ENCODE measurements at places on chromosomes 16 and 17. TPM values are rescaled to one million over a fixed set of nuclear protein-coding genes. Genes with fewer than 3 reads are reported as not detected.
A peak's percentile ranks its signal among the peaks of the same experiment; 100 is the strongest.

TAC4 gene
- total RNA-seq = not detected

- no peak for DNase-seq
Measured at GRCh38 chr17:48901241-48901640, 7.0 kb upstream of the UBE2Z start.

DNA sequence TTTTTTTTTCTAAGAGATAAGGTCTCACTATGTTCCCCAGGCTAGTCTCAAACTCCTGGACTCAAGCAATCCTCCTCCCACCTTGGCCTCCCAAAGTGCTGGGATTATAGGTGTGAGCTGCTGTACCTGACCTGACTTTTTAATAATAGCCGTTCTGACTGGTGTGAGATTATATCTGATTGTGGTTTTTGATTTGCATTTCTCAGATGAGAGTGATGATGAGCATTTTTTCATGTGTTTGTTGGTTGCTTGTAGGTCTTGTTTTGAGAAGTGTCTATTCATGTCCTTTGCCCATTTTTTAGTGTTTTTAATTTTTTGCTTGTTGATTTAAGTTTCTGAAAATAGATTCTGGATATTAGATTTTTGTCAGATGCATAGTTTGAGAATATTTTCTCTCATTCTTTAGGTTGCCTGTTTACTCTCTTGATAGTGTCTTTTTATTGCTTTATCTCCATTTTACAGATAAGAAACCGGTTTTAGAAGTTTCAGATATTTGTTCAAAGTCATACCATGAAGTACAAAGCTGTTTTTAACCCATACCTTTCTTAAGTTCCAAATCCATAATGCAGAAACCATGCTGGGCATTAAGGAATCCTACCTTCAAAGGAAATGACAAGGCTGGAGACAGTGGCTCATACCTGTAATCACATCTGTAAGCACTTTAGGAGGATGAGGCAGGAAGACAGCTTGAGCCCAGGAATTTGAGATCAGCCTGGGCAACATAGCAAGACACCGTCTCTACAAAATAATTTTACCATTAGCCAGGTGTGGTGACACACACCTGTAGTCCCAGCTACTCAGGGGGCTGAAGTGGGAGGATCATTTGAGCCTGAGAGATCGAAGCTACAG is 168.4 kb upstream of the TBX2 start:
- no peak for DNase-seq

DNA sequence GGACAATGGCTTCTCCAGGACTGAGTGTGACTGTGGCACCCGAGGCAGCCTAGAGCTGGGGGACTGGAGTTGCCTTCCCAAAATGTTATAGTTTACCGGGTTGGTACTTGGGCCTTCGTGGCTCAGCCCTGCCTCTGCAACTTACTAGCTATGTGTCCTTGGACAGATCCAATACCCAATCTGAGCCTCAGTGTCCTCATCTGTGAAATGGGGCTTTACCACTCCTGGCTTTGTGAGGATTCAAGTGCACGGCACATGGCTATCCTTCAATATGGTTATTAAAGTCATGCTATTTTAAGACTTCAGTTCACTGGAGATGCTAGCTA is 9.6 kb downstream of the IRX5 start:
- DNase-seq = no peak

DNA sequence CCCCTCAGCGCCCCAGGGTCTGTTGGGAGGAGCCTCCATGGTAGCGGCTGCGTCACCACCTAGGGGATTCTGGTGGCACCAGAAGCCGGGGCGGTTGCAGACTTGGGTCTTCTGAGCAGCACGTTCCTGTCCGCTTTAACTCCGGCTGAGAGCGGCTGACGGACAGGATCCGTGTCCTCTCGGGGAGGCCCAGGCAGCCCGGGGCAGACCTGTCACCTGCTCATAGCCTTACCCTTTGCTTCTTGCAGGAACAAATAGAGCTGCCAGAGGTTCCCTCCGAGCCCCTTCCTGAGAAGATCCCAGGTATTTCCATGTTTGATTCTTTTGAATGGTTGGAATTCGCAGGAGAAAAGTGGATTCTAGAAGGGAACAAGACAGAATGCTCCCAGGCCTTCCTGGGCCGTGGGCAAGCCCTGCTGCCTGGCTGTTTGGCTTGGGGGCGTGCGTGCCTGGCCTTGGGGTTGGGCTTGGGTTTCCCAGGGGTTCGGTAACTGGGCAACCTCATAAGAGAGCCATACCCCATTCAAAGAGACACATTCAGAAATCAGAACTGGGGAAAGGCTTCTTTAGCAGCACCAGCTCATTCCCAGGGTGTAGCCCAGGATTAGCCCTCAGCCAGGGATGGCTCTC is 6.6 kb downstream of the CHMP6 start:
- no peak for DNase-seq

GRCh38 chr17:80749611-80750010 is 205.0 kb downstream of the RPTOR start:
- no peak for DNase-seq

- DNase-seq = no peak
Measured at GRCh38 chr17:80269405-80269807, 8.8 kb downstream of the RNF213 start.

- DNase-seq = peak; percentile 39
Measured at GRCh38 chr16:58026705-58027160, 1.2 kb downstream of the MMP15 start.

- peak; percentile 33 for DNase-seq
Measured at GRCh38 chr16:24776501-24777220, 47.2 kb downstream of the TNRC6A start.

CD300LB gene
- total RNA-seq = not detected

- DNase-seq = no peak
Measured at GRCh38 chr16:79982361-79982760, 381.8 kb upstream of the MAF start.

SHCBP1 gene
- not detected for total RNA-seq

- DNase-seq = no peak
Measured at GRCh38 chr17:63517825-63518534, 5.2 kb upstream of the KCNH6 start.

GRCh38 chr16:26317885-26318284 is 626.1 kb downstream of the HS3ST4 start:
- no peak for DNase-seq

GP1BA gene
- not detected for total RNA-seq

DNA sequence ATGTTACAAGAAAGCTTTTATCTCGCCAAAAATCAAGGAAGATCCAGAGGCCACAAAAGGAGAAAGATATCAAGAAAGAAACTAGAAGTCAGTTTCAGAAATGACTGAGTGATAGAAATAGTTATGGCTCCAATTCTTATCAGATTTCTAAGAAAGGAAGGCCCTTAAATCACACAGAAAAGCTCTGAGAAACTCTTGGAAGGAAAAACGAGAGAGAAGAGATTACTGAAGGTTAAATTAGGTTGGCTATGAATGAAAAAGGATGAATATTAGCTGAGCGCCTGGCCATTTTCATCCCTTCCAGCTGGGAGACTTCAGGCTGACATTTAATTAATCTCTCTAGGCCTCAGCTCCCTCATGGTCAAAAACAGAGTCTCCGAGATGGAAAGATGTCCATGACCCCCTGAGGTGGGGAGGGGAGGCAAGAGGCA is 72.3 kb downstream of the CYTH1 start:
- peak; percentile 35 for DNase-seq

RPS2 gene
- total RNA-seq = 1,502 TPM

CTRB1 gene
- not detected for total RNA-seq

- no peak for DNase-seq
Measured at GRCh38 chr17:12983991-12984884, 33.6 kb downstream of the ELAC2 start.

EVPLL gene
- total RNA-seq = not detected

- no peak for DNase-seq
Measured at GRCh38 chr16:9062301-9062700, 29.1 kb upstream of the HAPSTR1 start.

GUCY2D gene
- total RNA-seq = not detected

GRCh38 chr17:31321481-31321880 is at the start of gene EVI2A:
Gene EVI2A, minus strand, starts transcription at chr17:31321622. Its CDS starts 2,609 bp downstream, at chr17:31319013.
- peak; percentile 80 for DNase-seq

GRCh38 chr17:66985338-66986237 is 21.1 kb downstream of the CACNG4 start:
- DNase-seq = no peak

DNA sequence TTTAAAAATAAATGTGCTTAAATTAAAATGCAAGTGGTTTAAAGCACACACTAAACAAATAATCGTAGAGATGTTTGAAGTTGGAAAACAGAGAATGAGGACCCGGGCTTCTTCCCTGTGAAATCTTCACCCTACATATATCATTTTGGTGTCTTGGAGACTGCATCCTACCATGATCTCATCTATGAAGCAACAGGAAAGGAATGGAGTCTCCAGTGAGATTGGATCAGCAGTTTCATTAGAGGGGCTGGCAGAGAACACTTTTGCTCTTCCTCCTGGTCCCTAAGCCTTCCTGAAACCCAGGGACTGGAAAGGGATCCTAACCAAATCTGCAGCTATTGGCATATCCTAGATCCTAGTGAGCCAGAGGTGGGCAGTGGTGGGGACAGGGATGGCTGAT is 85.0 kb downstream of the GRIN2A start:
- DNase-seq = no peak

- no peak for DNase-seq
Measured at GRCh38 chr17:12421646-12422306, 243.9 kb upstream of the MYOCD start.

DNA sequence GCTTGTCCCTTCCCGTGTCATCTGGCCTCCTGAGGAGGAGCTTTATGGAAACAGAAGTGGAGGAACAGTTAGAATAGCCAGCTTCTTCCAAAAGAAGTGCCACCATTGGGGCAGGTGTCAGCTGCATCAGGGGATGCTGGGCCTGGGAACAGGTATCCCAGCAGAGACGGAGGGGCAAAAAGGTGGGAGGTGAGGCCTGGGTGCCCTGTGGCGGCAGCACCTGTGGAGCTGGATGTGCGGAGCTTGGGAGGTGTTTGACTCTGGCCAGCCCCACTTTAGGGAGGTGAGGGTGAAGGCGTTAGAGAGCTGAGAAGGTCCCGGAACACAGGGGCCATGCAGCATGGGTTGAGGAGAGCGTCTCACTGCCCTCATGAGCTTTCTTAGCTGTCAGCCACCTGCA is 5.2 kb downstream of the SMCR8 start:
- DNase-seq = no peak

CACNG5 gene
- not detected for total RNA-seq

Data from stomach (tissue), 19 donors.